Kidney (tissue), 22 donors: ENCODE measurements at places on chromosomes 6 and 20. TPM values are rescaled to one million over a fixed set of nuclear protein-coding genes. Genes with fewer than 3 reads are reported as not detected.
A peak's percentile ranks its signal among the peaks of the same experiment; 100 is the strongest.

Gene BANF2
- total RNA-seq: not detected

DNA sequence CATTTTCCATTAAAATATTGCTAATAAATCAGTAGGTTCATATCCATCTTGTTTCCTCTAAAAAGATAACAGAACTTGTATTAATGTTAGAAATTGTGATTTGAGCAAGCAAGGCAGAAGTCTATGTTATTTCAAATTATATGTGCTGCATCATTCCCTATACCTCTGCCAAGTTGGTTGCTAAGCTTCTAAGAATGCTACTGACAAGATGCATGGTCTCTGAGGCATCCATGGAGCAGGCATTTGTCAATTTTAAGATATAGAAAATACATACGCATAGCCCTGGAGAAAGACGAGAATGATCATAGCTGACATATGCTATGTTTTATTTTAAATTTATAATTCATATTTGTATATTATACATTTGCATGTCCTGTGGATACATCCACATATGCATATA lies 168.3 kb upstream of the THEMIS start:
- no peak for DNase-seq

- DNase-seq: no peak
Measured at GRCh38 chr6:81067057-81067456, 685.4 kb downstream of the TENT5A start.

Gene CTSZ
- total RNA-seq: 200 TPM

GRCh38 chr6:107621229-107621937 lies 131.5 kb downstream of the SOBP start:
- DNase-seq: no peak

Gene MEI4
- total RNA-seq: 1.2 TPM

DNA sequence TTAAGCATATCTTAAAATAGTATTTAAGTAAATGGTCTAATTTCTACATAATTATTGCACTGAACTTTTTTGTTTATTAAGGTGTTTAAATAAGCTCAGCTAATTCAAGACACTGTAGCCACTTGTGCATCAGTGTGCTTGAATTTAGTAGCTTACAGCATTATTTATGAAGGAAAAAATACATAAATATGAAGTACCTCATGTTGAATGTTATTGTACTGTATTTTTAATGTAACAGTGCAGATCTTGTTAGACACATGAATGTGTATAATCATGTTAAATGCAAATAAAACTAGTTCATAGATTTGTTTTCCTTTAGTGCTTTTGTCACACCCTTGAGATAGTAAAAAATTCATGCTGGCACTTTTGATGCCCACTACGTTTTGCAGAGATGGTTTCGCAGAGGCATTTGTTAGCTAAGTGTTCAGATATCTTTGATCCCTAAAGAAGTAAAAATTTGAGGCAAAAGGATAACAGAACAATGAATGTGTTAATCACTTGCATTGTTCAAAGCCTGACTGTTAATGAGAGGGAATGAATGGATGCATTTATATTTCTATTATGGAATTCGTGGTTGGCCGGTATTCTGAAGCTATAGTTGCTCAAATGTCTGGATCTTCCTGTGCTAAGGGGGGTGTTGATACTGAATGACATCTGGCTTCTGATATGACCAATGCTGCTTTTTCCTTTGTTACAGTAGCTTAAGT lies 8.8 kb downstream of the BTBD3 start:
- no peak for DNase-seq

DNA sequence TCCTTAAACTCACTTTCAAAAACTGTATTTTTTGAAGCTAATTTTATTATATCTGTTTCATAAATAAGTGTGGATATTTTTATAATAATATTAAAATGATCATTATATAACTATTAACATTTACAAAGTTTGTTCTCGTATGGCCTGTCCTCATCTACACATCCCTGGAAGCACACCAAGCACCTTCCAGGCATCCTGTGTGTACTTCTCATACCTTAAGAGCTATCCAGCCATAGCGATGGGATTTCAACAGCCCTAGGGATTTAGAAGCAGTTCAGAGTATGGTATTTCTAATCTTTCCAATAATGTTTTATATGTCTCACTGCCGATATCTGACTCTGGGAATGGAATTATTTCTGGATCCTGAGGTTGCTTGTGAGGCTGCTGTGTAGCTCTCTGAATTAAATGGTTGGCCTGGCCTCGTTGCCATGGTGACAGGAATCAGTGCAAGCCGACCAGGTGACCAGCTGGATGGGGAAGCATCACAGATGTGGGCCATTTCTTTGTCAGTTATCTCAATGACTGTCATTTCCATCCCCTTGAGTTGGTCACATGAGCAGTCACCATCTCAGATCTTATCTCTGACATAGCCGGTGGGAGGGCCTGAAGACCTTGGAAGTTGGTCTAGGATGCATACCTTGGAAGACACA lies 265.2 kb upstream of the RIN2 start:
- peak; percentile 10 for DNase-seq

DNA sequence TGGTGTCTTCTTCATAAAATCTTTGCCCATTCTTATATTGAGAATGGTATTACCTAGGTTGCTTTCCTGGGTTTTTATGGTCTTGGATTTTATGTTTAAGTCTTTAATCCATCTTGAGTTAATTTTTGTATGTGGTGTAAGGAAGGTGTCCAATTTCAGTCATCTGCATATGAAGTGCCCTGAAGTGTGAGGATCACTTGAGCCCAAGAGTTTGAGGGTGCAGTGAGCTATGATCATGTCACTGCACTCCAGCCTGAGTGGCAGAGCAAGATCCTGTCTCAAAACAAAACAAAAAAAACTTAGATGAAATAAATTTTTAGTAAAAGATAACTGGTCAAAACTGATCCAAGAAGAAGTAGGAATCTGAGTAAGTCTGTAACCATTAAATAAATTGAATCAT lies 215.4 kb downstream of the TBC1D7 start:
- DNase-seq: no peak

- DNase-seq: no peak
Measured at GRCh38 chr20:62321521-62321948, 18.7 kb downstream of the ADRM1 start.

Gene FAM83B
- total RNA-seq: 12.7 TPM

Gene ZBTB2
- total RNA-seq: 11.2 TPM

DNA sequence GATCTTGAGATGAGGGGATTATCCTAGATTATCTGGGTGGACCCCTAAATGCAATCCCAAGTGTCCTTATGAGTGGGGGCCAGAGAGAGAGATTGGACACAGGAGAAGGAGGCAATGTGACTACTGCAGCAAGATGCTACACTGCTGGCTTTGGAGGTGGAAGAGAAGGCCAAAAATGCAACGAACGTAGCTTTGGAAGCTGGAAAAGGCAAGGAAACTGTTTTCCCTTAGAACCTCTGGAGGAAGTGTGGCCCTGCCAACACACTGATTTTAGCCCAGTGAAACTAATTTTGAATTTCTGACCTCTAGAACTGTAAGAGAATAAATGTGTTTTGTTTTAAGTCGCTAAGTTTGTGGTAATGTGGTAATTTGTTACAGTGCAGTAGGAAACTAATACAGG lies 15.7 kb downstream of the PPARD start:
- DNase-seq: no peak

DNA sequence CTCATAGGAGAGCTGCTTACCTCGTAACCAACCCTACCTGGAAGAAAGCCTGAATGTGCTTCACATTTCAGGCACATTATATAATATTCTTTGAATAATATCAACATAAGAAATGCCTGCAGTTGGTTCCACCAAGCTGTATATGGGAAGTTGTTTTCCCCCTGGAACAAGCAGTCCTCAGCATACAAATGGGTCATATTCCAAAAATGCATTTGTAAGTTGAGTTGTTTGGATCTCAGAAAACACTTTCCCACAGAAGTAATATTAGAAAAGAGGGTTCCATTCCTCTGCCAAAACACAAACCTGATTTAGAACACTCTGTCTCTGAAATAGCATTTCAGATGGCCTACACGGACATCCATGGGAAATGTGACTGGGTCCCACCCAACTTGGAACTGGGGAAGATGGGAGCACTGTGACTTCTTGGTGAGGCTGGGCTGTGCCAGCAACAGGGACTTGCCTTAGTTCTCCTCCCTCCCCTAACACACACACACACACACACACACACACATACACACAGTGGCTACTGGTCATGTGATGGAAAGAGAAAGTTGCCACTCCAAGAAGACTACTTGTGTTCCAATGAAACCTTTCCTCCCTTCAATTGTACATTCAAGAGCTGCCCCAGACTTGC lies 11.4 kb upstream of the RCAN2 start:
- no peak for DNase-seq

- no peak for DNase-seq
Measured at GRCh38 chr6:111646942-111647341, 41.3 kb upstream of the TRAF3IP2 start.

Gene FGD2
- 49.5 TPM for total RNA-seq

Gene ENPP1
- 6.5 TPM for total RNA-seq

GRCh38 chr20:50317609-50318008 lies 127.0 kb downstream of the CEBPB start:
- DNase-seq: no peak

Gene RBM39
- 304 TPM for total RNA-seq

DNA sequence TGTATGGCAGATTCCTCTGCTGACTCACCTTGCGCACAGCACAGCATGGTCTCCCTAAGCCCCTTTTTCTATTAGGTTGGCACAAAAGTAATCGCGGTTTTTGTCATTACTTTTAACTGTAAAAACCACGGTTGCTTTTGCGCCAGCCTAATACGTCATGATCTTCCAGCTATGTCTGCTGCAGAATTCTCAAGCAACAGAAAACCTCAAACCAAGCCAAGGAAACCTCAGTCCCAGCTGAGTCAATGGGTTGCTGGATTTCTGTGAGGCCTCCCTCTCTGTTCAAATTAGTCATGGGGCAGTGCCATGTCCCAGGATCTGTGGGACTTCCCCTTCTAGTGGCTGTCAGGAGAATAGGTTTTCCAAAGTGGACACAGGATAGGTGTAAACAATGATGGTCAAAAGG lies 15.7 kb upstream of the ENPP1 start:
- DNase-seq: no peak

Gene SLC17A3
- total RNA-seq: 14.0 TPM

DNA sequence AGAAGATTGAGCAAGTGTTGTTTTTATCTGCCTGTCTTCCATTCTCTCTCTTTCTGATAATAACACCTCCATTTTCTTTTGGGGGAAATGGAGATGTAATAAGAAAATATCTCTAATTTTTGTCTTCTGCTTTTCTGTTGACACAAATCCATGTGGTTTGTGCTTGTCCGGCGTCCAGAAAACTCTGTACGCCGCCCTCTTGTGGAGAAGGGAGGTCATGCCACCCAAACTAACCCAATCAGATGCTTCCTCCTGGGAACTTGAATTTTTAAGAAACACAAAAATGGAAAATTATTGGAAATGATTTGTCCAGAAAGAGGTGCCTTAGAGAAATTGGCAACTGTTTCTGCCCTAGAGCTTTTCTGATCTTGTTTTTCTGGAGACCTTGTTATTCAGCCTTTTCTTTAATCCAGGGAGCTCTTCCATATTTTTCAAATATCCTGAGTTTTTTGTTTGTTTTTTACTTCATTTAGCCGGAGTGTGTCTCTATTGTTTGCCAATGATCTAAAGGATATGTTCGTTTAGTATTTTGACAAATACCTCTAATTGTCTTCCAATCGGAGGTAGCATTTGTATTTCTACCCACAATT lies 17.8 kb upstream of the FNDC1 start:
- DNase-seq: no peak

DNA sequence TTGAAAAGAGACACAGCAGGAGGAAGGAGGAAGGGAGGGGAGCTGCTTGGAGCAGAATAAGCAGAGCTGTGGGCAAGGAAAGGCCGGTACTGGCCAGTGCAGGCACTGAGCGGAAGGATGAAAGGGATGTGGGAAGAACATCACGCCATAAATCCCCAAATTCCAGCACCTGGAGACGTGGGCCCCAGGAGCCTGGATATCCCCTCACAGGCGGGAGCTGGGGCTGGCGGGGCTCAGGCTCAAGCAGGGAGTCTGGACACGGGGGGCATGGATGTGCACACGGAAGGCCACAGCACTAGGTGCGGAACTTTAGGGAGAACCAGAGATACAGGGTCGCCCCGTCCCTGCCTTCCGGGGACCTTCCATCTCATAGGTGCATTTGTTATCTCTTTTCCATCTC lies 7.5 kb upstream of the RPP40 start:
- no peak for DNase-seq

GRCh38 chr6:170107606-170108222 lies 183.2 kb downstream of the DLL1 start:
- no peak for DNase-seq

Gene BTN1A1
- total RNA-seq: 0.09 TPM

DNA sequence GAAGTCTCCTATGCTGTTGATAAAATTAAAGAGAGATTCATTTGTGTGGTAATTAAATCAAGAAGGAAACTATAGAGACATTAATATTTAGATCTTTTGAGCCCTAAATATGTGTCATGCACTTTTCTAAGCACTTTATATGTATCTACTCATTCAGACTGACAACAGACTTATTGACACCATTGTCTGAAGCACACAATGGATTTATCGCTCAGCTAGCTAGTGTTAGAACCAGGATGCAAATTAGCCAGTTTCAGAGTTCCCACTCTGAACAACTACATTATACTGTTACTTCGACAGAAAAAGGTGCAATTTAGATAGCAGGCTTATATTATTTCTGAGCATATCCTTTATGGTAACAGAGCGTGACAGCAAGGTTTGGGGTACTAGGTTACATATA lies 27.7 kb upstream of the KIAA0408 start:
- DNase-seq: no peak

Gene HFE
- 10.6 TPM for total RNA-seq

DNA sequence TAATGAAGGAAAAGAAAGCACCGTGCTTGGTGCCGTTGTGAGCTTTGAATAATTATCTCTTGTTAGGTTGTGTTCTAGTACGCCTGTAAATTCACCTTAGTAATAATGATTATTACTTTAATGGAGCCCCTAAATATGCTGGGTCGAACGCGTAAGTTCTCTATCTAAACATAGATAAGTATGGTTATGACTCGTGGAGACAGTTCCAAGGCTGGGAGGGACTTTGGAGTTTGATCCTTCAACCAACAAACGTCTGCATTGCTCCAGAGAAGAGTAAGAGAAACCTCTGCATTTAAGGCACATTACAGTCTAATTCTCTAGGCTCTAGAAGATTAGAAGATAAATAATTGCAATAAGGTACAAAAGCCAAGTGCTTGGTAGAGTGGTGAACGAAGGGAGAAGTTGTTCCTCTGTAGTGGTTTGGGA lies 514 bp downstream of the ACOT13 start:
- no peak for DNase-seq

DNA sequence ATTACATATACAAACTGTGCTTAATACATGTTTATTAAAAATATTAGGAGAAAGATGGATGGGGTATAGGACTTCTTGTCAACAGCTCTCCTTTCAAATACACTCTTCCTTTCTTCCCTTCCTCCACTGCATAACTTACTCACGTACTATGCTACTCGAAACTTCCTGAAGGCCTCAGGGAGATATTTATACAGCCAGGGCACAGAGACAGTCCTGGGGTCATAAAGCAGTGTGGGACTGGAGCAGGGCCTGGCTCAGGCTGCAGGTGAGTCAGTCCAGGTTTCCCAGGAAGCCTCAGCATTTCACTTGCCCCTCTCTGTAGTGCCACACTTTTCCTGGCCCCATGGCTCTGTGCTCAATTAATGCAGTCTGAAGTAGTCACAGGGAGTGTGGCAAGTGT lies 157.0 kb downstream of the UBE3D start:
- DNase-seq: no peak
